Colonic mucosa (tissue), 4 donors: ENCODE measurements at places on chromosomes 2 and 18. TPM values are rescaled to one million over a fixed set of nuclear protein-coding genes. Genes with fewer than 3 reads are reported as not detected.
A peak's percentile ranks its signal among the peaks of the same experiment; 100 is the strongest.

DNA sequence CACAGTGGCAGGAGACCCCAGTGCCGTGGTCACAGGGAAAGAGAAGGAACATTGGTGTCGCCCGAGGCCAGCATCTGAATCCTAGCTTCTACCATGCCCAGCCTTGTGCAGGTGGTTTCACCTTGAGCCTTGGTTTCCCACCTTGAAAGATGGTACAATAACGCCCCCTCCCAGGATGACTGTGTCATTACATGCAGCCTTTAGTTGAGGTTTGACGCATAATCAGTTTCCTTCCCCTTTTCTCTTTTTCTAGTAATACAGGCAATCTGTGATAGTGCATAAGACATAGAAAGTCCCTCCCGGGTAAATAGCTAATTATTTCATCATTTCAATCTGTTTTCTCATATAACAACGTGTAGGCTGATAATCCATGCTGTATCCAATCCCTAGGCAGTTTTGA is 29.8 kb upstream of the ZNF407 start:
- H3K4me1 ChIP-seq: no peaks in the 10 kb centered on the region
- no peak overlapping the region for H3K27ac ChIP-seq
- no peaks in the 10 kb centered on the region for H3K27me3 ChIP-seq
- no peak for DNase-seq

DNA sequence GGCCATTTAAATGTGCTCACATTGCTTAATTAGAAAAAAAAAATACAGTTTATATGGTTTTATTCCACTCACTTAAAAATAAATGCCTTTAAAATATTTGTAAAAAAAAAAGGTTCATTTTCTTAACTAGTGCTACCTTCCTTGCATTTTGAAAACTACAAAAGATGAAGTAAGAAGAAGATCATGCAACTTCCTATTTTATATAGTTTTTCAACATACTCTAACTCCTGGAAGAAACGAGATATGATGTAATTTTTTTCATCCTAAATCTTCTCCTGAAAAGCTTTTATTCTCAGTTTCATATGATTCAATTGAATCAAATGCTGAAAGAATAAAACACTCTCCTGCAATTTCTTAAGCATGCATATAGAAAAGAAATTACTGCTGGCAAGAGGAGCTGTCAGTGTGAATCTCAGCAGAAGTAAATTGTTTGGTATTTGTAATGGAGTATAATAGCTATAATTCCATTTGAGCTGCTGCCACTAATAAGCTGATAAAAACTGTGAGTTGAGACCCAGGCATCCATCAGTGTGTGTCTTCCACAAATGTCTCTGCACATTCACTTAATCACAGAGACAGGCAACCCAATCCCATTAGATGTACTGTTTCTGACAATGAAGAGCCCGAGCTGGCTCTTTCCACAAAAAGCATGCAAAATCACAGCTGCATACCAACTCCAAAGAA is 3.7 kb downstream of the FTCDNL1 start:
- H3K27me3 ChIP-seq: no peaks in the 10 kb centered on the region
- no peaks in the 10 kb centered on the region for H3K36me3 ChIP-seq
- H3K27ac ChIP-seq: no peak overlapping the region
- H3K4me1 ChIP-seq: no peaks in the 10 kb centered on the region
- no peak for DNase-seq

EPB41L3 gene
- 78.0 TPM for total RNA-seq

C2orf15 gene
- 3.1 TPM for total RNA-seq

ATP6V1B1 gene
- total RNA-seq: not detected

DNA sequence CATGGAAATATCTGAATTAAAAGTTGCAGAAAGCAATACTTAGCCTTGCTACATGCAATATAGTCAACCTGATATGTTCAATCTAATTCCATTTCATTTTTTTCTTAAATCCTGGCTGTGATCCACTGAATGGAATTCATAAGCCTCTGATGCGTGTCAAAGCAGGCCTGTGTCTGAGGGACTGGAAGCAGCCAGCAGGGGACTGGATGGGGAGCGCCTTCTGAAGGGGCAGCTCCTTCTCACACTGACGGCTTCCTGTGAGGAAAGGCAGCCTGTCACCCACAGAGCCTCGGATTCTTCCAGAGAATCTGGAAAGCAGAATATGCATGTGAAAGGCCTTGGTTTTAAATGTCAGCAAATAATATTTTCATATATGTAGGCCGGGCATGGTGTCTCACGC is 73.5 kb downstream of the KCNF1 start:
- no peaks in the 10 kb centered on the region for H3K4me1 ChIP-seq
- no peaks in the 10 kb centered on the region for H3K36me3 ChIP-seq
- no peaks in the 10 kb centered on the region for H3K27me3 ChIP-seq
- H3K27ac ChIP-seq: no peak overlapping the region

ARHGAP15 gene
- total RNA-seq: 3.7 TPM

DNA sequence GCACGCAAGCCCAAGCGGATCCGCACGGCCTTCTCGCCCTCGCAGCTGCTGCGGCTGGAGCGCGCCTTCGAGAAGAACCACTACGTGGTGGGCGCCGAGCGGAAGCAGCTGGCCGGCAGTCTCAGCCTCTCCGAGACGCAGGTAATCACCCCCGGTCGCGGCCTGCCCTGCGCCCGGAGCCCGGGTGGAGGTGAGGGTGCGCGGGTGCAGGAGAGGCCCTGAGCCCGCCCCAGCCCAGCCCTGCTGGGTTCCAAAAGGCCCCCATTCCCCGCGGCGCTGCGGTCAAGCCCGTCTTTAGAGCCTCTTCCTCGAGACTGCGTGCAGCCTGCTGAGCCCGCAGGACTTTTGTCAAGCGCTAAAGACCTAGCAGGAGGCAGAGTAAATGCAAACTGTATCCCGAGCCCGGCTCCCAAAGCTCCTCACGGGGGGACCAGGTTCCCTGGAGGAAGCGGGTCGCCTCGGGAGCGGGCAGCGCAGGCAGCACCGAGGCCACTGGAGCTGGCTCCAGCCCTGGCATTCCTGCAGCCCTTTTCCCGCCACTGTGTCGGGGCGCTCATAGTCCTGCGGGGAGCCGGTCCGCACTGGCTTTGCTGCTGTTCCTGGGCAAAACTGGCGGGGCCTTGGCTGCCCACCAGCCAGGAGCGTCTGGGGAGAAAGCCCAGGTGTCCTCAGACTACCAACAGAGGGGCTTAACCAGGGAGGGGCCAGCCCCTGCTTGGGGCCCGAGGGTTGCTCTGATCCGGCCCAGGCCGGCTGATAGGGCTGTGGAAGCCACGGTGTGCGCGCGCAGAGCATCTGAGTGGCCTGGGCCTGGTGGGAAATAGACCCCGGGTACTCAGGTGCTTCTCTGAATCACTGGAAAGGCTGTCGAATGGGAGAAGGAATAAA is 7.3 kb downstream of the EMX1 start:
- DNase-seq: no peak
- H3K4me1 ChIP-seq: peaks cover 20% of the 10 kb centered on the region
- H3K27ac ChIP-seq: no peak overlapping the region
- H3K27me3 ChIP-seq: peaks cover 90% of the 10 kb centered on the region

DNA sequence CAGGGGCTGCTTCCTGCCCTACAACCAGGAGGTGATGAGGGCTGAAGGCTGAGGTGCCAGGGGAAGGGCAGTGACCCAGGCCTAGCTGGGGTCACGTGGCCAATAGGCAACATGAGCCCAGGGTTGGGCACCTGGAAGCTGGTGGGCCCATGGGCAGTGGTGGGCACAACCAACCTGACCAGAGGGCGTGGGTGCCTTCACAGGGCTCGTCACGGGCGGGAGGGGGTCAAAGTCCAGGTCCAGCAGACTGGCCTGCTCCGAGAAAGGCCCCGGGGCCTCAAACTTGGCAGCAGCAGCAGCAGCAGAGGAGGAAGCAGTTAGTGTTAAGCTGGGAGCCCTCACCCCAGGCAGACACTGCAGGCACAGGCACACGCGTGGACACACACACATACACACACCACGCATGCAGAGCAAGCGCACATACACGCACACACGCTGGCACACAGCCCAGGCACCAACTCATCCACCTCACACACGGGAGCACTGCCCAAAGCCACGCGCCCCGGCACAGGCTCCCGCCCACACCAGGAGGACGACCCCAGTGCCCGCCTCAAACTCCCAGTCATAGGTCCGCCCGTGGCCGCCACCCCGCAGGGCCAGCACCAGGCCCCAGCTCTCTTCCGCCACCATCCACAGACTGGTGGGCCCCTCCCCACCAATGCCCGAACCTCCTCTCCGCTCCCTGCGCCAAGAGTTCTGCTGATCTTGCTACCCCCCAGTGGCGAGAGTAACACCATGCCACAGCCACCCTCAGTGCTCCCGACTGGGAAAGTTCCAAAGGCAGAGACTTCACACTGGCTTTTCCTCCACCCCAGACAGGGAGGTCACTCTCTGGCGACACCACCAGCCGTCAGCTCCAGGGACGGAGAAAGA is 53.0 kb downstream of the BIN1 start:
- peaks cover 4% of the 10 kb centered on the region for H3K4me1 ChIP-seq
- no peak overlapping the region for H3K4me3 ChIP-seq
- no peak for DNase-seq
- no peaks in the 10 kb centered on the region for H3K36me3 ChIP-seq
- H3K27me3 ChIP-seq: no peaks in the 10 kb centered on the region

DPP4 gene
- total RNA-seq: 40.5 TPM

GRCh38 chr2:50260886-50261285 is 771.0 kb downstream of the NRXN1 start:
- H3K4me3 ChIP-seq: no peak overlapping the region
- no peak for DNase-seq
- H3K4me1 ChIP-seq: no peaks in the 10 kb centered on the region

DNA sequence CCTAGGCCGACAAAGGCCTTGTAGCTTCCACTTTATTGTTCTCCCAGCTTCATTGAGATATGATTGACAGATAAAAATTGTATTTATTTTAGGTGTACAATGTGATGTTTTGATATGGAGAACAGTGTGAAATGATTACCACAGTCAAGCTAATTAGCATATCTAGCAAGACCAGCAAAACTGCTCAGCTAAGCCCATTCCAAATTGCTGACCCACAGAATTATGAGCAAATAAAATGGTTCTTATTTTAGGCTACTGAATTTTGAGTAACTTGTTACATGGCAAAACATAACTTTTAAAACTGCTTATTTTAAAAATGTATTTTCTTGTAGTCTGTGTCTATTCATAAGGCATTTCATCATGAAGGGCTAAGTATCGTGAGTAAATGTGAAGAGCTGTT is 8.6 kb upstream of the SELENOI start:
- H3K36me3 ChIP-seq: no peaks in the 10 kb centered on the region
- H3K4me1 ChIP-seq: no peaks in the 10 kb centered on the region
- H3K27ac ChIP-seq: no peak overlapping the region
- no peak for DNase-seq

DNA sequence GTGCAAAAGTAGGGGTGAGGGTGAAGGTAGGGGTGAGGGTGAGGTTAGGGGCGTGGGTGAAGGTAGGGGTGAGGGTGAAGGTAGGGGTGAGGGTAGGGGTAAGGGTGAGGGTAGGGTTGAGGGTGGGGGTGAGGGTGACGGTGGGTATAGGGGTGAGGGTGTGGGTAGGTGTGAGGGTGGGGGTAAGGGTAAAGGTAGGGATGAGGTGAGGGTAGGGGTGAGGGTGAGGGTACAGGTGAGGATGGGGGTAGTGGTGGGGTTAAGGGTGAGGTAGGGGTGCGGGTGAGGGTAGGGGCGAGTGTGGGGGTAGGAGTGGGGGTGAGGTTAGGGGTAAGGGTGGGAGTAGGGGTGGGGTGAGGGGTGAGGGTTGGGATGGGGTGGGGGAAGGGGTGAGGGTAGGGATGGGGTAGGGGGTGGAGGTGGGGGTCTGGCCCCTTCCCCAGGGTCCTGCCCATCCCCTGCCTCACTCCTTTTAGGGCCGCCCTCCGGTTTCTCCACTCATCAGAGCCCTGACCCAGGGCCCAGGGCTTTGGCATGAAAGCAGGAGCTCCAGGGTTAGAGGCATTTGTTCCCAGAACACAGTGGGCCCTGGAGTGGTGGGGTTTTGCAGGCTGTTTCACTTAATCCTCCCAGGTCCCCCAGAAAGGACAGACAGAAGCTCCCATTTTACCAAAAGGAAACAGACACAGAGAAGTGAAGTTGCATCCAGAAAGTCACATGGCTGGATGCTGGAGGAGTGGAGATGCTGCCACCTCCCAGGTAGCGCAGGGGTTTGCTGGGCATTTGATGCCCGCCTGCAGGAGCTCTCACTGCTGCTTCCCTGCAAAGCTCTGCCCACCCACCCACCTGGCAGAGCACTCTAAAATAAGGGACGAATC is 26.9 kb downstream of the SNORC start:
- no peaks in the 10 kb centered on the region for H3K36me3 ChIP-seq
- H3K27me3 ChIP-seq: no peaks in the 10 kb centered on the region
- no peak for DNase-seq

DNA sequence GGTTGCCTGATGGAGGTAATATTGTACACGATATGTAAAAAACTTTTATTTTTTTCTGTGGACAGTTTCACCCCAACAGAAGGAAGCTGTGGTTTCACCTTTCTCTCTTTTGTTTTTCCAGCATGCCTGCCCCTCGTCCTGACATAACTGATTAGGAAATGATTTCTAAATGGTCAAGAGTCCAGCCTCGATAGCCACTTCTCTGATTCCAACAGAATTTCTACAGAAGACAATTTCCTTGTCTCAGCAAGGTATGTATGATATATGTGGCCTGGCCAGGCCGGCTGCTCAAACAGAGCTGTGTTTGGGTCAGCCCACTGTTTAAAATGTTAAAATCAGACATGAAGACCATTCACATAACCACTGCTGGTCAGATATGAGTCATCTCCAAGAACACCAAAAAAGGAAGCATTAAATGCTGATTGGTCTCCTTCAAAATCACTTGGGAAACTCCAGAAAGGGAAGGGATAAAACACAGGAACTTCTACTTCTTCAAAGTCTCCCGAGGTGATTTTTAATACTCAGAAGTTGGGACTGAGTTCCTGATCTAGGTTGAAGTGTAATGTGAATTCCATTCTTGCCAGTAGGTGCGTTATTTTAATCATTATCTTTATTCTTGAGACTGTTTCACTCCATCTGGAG is 22.3 kb downstream of the ATP8B1 start:
- H3K4me3 ChIP-seq: no peak overlapping the region
- H3K27ac ChIP-seq: peak overlapping the region; percentile 51
- no peaks in the 10 kb centered on the region for H3K27me3 ChIP-seq
- H3K36me3 ChIP-seq: no peaks in the 10 kb centered on the region
- DNase-seq: no peak

DNA sequence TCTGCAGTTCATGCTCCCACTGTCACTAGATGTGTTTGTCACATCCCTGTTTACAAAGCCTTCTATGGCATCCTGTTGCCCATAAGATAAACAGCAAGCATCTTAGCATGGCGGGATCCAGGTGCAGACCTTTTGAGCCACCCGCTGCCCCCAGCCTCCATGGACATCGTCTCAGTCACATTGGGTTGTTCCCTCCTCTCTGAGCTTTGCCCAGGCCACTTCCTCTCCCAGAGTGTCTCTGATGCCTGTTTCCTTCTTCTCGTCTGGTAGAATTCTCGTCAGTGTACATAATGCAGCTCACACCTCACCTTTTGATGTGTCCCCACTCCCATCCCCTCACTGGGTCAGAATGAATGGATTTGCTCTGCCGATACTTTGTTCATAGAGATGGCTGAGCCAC is 239.0 kb upstream of the APCDD1 start:
- H3K36me3 ChIP-seq: no peaks in the 10 kb centered on the region
- no peaks in the 10 kb centered on the region for H3K27me3 ChIP-seq
- no peaks in the 10 kb centered on the region for H3K4me1 ChIP-seq
- no peak for DNase-seq
- H3K27ac ChIP-seq: no peak overlapping the region

DNA sequence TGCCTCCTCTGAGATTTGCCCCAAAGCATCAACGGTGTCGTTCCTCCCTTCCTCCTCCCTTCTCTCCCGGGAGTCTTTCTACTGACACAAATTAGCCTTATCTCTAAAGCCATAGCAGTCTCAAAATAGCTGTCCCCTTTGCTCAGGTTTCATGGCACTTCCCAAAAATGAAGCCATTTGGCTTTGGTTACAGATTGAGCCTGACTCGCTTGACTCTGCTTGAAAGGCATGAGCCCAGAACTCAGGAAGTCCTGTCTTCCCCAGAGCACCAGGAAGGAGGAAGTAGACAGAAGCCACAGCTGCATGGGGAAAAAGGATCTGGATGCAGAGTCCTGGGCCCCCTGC is 234.4 kb upstream of the RGPD4 start:
- no peak overlapping the region for H3K4me3 ChIP-seq
- H3K27me3 ChIP-seq: no peaks in the 10 kb centered on the region
- H3K4me1 ChIP-seq: no peaks in the 10 kb centered on the region
